ENCODE measurements at places on chromosomes 13 and 19. TPM values are rescaled to one million over a fixed set of nuclear protein-coding genes. Genes with fewer than 3 reads are reported as not detected.

TNFSF13B gene
- 4.6 TPM for polyA plus RNA-seq

PRR36 gene
- 0.22 TPM for polyA plus RNA-seq

TRPC4 gene
- polyA plus RNA-seq = 0.18 TPM

MTUS2 gene
- under 0.01 TPM for polyA plus RNA-seq

PLVAP gene
- 4.3 TPM for polyA plus RNA-seq

LRG1 gene
- polyA plus RNA-seq = 0.67 TPM

GAPDHS gene
- polyA plus RNA-seq = not detected

- H3K36me3 ChIP-seq = no peaks in the 10 kb centered on the region
- H3K27me3 ChIP-seq = no peaks in the 10 kb centered on the region
- DNase-seq = peak; percentile 61
- no peak within 1 kb of the TSS for H3K4me3 ChIP-seq
- no peak within 1 kb of the TSS for H3K27ac ChIP-seq
- H3K4me1 ChIP-seq = no peaks in the 10 kb centered on the region
Measured at GRCh38 chr19:49387936-49388372, at the start of gene KASH5. Gene KASH5 (plus strand): TSS chr19:49388249. CDS start chr19:49390884, 2,635 bp downstream.

- H3K4me1 ChIP-seq = no peaks in the 10 kb centered on the region
- no peaks in the 10 kb centered on the region for H3K36me3 ChIP-seq
- no peak for DNase-seq
- no peak overlapping the region for H3K4me3 ChIP-seq
Measured at GRCh38 chr13:103236213-103236612, 170.0 kb upstream of the SLC10A2 start.

- H3K27ac ChIP-seq = no peak overlapping the region
- no peaks in the 10 kb centered on the region for H3K36me3 ChIP-seq
- DNase-seq = no peak
- H3K4me1 ChIP-seq = peaks cover 24% of the 10 kb centered on the region
- no peaks in the 10 kb centered on the region for H3K27me3 ChIP-seq
- H3K4me3 ChIP-seq = no peak overlapping the region
Measured at GRCh38 chr13:99689955-99690354, 188.7 kb downstream of the TM9SF2 start.

DNA sequence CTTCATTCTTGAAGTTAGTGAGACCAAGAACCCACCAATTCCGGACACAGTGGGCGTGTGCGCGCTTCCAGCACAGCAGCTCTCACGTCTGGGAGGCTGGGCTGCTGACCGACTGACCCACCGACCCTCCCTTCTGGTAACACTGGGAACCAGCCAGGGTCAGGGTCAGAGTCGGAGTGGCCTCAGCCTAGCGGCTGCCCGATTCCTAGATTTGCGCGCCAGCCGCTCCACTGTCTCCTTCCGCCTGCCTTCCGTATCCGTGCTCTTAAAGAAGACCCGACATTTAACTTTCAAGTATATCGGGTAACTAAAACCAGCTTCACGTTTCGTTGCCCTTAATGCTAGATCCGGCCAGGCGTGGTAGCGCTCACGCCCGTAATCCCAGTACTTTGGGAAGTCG, 41.1 kb downstream of the SERP2 start:
- H3K4me3 ChIP-seq = no peak overlapping the region
- H3K4me1 ChIP-seq = no peaks in the 10 kb centered on the region
- H3K27me3 ChIP-seq = no peaks in the 10 kb centered on the region
- no peak for DNase-seq
- no peak overlapping the region for H3K27ac ChIP-seq
- H3K36me3 ChIP-seq = no peaks in the 10 kb centered on the region

DNA sequence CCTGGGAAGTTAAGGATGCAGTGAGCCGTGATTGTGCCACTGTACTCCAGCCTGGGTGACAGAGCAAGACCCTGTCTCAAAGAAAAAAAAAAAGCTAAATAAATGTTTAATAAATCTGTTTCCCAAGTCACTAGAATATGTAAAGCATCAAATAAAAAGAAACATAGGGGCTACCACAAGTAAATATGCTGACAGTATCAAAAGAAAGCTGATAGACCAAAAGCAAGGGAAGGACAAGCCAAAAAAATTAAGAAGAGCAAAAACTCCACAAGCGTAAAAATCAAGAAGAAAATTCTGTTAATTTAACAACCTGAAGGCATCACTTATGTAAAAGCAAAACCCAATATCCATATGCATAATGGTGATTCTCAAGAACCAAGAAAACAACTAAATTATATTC, 9.7 kb downstream of the KPNA3 start:
- no peak overlapping the region for H3K4me3 ChIP-seq
- no peaks in the 10 kb centered on the region for H3K4me1 ChIP-seq
- H3K27ac ChIP-seq = no peak overlapping the region
- DNase-seq = no peak

DNA sequence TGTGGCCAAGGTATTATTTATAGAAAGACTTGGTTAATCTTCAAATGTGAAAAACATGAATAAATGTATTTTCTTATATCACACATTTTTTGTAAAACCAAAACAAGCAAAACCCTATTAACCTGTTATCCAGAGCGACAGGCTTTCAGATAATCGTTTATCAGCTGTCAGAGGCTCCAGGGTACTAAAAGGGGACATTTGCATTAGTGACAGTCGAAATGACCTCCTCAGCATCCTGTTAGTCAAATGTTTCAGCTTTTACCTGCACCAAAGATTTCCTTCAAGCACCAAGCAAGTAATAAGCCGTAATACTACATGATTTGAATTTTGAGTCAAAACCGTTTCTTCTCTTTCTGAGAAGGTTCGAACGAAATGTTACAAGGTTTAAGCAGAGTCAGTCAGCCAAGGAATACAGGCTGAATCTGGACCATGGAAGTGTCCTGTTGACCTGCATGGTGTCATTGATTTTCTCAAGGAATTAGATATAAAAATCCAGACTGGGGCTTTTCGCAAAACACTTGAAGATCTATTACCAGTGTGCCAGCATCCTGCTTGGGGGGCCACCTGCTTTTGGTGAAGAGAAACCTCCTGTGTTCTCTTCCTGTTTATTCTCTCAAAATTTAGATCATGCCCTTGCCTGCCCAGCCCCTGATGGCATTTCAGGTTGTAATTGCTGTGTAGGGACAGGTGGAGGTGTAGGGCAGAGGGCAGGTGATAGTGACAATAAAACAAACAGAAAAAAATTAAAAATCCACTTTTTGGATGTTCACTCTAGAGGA, 11.3 kb upstream of the RFC3 start:
- H3K4me3 ChIP-seq = no peak overlapping the region
- no peak overlapping the region for H3K27ac ChIP-seq
- H3K27me3 ChIP-seq = no peaks in the 10 kb centered on the region
- H3K36me3 ChIP-seq = no peaks in the 10 kb centered on the region

- no peaks in the 10 kb centered on the region for H3K36me3 ChIP-seq
- no peaks in the 10 kb centered on the region for H3K27me3 ChIP-seq
- DNase-seq = no peak
Measured at GRCh38 chr19:18830488-18830887, 1.3 kb upstream of the UPF1 start.

DNA sequence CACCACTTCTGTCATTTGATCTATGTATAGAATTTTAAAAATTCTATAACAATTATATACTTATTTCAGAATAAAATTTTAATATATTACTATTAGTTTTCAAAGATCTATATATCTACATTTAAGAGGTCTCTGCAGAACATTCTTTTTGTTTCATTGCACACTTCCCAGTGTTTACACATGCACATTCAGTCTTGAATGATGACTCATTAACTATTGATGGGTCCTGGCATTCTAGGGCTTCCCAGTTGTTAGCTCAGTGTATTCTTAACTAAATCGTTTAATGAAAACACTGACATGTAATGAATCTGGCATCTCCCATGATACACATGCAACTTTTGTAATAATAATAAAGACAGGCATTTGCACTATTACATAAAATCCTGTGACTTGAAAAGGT, 324.6 kb downstream of the KLF12 start:
- H3K4me3 ChIP-seq = no peak overlapping the region
- H3K27me3 ChIP-seq = no peaks in the 10 kb centered on the region
- no peak overlapping the region for H3K27ac ChIP-seq
- DNase-seq = no peak
- no peaks in the 10 kb centered on the region for H3K36me3 ChIP-seq
- no peaks in the 10 kb centered on the region for H3K4me1 ChIP-seq

GRCh38 chr19:55232286-55232602, 3.7 kb upstream of the TMEM86B start:
- peaks cover 75% of the 10 kb centered on the region for H3K36me3 ChIP-seq

GRCh38 chr19:39765091-39766076, 13.3 kb upstream of the LEUTX start:
- no peak overlapping the region for H3K27ac ChIP-seq
- no peaks in the 10 kb centered on the region for H3K4me1 ChIP-seq
- no peaks in the 10 kb centered on the region for H3K36me3 ChIP-seq
- H3K4me3 ChIP-seq = no peak overlapping the region
- DNase-seq = peak; percentile 61

DNA sequence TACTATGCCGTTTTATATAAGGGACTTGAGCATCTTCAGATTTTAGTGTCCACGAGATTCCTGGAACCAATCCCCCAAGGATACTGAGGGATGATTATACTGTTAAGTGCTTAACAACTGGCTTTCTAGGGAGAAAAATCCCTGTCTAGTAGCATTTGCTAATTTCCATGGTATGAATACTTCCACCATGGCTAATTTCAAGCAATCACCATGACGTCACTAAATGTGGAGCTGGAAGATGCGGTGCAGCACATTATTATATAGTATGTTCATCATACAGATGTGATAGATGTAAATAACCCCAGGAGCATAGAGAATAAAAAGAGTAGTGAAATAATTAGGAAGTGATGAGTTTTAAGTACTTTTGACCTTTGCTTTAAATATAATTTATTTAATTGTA, 72.7 kb downstream of the SIAH3 start:
- no peaks in the 10 kb centered on the region for H3K27me3 ChIP-seq
- H3K27ac ChIP-seq = no peak overlapping the region
- DNase-seq = no peak
- no peak overlapping the region for H3K4me3 ChIP-seq
- H3K36me3 ChIP-seq = no peaks in the 10 kb centered on the region
